ENCODE measurements at places on chromosomes 5 and 9. TPM values are rescaled to one million over a fixed set of nuclear protein-coding genes. Genes with fewer than 3 reads are reported as not detected.

DNA sequence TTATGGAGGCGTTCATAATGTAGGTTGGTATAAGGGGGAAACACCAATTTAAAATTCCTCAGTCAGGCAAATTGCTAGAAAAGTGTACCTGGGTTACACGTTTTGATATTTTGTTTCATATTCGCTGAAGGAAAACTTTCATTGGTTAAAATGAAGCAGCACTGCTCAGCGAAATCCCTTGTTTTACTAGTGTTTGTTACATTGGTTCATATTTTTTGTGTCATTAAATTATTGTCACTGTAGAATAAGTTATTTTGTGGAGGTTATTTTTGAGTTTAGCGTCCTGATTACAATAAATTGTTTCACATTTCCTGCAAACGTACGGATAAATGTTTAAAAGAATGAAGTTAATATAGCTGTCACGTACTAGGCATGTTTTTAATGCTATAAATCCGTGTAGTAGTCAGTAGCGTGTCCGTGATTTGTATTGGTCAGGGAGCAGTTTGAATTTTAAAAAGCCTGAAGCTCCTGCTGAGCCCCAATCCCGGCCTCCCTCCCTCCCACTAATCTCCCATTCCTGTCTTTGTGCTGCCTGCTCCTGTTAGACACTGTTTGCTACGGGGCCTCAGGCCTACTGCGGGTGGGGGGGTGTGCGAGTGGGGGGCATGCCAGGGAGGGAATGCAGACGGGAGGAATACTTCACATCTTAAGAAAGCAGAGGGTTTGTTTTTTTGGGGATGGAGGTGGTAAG lies 2.0 kb downstream of the NIPBL start:
- H3K27me3 ChIP-seq, result no peaks in the 10 kb centered on the region
- no peaks in the 10 kb centered on the region for H3K36me3 ChIP-seq
- peak overlapping the region; percentile 88 for H3K4me3 ChIP-seq
- peak overlapping the region; percentile 98 for H3K27ac ChIP-seq

- no peak overlapping the region for H3K4me3 ChIP-seq
- no peaks in the 10 kb centered on the region for H3K36me3 ChIP-seq
- DNase-seq, result no peak
- no peaks in the 10 kb centered on the region for H3K27me3 ChIP-seq
- no peak overlapping the region for H3K27ac ChIP-seq
These were observed 63.3 kb upstream of the DAPK1 start for GRCh38 chr9:87434366-87434765.

GRCh38 chr5:15968993-15969392 lies 210.6 kb downstream of the MARCHF11 start:
- no peak overlapping the region for H3K27ac ChIP-seq
- H3K36me3 ChIP-seq, result no peaks in the 10 kb centered on the region
- no peak overlapping the region for H3K4me3 ChIP-seq
- no peaks in the 10 kb centered on the region for H3K4me1 ChIP-seq
- H3K27me3 ChIP-seq, result no peaks in the 10 kb centered on the region

DNA sequence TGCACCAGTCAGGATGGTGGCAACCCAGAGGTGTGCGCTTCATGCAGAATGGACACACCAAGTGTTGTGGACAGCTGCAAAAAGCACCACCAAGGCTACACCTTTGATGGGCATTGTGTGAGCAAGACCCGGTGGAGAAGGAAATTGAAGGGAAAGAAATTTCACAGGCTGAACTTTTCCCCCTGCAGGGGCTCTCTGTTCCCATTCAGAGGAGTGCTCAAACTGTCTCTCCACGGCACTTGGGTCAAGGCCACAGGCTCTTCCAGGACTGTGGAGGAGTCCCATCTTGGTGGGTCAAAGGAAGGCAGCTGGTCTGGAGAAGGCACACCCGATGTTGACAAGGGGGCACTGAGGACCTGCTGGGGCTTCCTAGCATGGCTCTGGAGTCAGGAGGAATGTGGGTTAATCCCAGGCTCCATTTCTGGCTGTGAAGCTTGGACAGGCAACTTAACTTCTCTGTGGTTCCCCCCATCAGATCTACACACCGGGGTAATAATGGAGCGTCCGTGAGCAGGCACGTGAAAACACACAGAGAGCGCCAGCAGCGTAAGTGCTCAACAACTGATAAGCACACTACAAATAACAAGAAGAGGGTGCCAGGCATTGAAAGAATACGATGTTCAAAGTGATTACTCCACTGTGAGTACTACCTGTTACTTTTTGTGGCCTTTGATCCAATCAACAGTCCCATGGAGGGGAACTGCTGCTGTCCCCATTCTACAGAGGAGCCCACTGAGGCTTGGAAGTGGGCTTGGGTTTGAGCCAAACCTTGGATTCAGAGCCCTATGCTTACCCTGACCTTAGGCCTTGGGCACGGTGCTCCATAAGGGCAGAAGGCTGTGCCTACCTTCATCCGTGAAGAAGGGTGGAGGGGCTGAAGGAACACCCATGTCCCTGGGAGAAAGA lies 34.2 kb upstream of the TIFAB start:
- no peak for DNase-seq
- H3K36me3 ChIP-seq, result no peaks in the 10 kb centered on the region
- H3K27me3 ChIP-seq, result no peaks in the 10 kb centered on the region
- no peak overlapping the region for H3K4me3 ChIP-seq

DNA sequence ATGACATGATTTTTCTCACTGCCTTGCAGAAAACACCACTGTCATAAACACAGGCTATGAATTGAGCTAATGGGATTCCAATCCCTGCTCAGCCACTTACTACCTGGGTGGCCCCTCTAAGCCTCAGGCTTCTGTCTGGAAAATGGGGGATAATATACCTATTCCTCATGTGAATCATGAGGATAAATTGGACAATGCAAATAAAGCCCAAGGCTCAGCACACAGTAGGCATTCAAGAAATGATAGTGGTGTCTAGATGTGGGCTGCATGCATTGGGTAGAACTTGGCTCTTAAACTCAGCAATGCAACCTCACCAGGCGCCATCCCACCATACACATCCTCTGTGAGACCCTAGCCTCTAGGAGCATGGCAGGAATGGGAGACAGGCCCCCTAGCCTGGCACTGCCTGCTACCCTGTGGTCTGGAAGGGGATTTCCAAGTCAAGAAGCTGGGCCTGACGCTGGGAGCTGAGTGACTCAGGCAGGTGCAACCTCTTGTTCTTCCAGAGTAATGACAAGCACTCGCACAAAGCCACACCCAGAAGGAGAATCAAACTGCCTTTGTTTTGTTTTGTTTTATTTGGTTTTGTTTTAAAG lies 2.3 kb upstream of the TNIP1 start:
- no peak overlapping the region for H3K27ac ChIP-seq
- no peak for DNase-seq
- H3K27me3 ChIP-seq, result no peaks in the 10 kb centered on the region
- H3K4me3 ChIP-seq, result no peak overlapping the region

- no peaks in the 10 kb centered on the region for H3K36me3 ChIP-seq
- no peak for DNase-seq
- no peak overlapping the region for H3K27ac ChIP-seq
- no peak overlapping the region for H3K4me3 ChIP-seq
- no peaks in the 10 kb centered on the region for H3K4me1 ChIP-seq
These were observed 147.2 kb upstream of the MOCS2 start for GRCh38 chr5:53256746-53257145.

- no peak for DNase-seq
- H3K36me3 ChIP-seq, result peaks cover 36% of the 10 kb centered on the region
These were observed 11.2 kb downstream of the IRF1 start for GRCh38 chr5:132479111-132479951.

- H3K36me3 ChIP-seq, result no peaks in the 10 kb centered on the region
- H3K4me3 ChIP-seq, result no peak overlapping the region
- peak overlapping the region; percentile 92 for H3K27ac ChIP-seq
- DNase-seq, result no peak
These were observed 8.3 kb downstream of the COL15A1 start for GRCh38 chr9:98951967-98952366.

GRCh38 chr9:128226412-128226801 lies 23.2 kb downstream of the DNM1 start:
- H3K4me3 ChIP-seq, result no peak overlapping the region
- H3K27me3 ChIP-seq, result no peaks in the 10 kb centered on the region
- H3K36me3 ChIP-seq, result no peaks in the 10 kb centered on the region
- no peak overlapping the region for H3K27ac ChIP-seq
- no peaks in the 10 kb centered on the region for H3K4me1 ChIP-seq

GRCh38 chr5:151095341-151096000 lies 14.6 kb upstream of the TNIP1 start:
- H3K27ac ChIP-seq, result peak overlapping the region; percentile 36
- no peak for DNase-seq
- no peaks in the 10 kb centered on the region for H3K36me3 ChIP-seq
- H3K27me3 ChIP-seq, result no peaks in the 10 kb centered on the region
- H3K4me3 ChIP-seq, result no peak overlapping the region

- H3K27ac ChIP-seq, result peak overlapping the region; percentile 33
- no peaks in the 10 kb centered on the region for H3K27me3 ChIP-seq
- no peaks in the 10 kb centered on the region for H3K36me3 ChIP-seq
- H3K4me1 ChIP-seq, result peaks cover 61% of the 10 kb centered on the region
These were observed 6.8 kb downstream of the FAM219A start for GRCh38 chr9:34451545-34451944.

DNA sequence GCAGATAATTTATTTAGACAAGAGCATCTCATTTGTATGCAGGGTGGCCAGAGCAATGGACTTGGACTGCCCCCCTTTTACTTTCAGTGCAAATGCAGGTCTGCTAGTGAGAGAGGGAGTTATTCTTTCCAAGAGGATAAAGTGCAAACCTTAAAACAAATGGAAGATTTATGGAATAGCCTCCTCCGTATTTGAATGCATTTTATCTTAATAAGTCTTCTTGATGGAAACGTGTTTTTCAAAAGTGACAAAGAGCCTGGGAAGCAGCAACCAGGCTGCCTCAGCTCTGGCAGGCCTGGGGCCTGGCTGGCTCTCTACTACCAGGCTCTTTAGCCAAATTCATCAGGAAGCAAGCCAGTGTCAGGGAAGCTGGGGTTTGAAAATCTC lies 6.8 kb downstream of the NR2F1 start:
- peaks cover 53% of the 10 kb centered on the region for H3K4me1 ChIP-seq
- DNase-seq, result peak; percentile 42
- H3K4me3 ChIP-seq, result no peak overlapping the region
- no peaks in the 10 kb centered on the region for H3K27me3 ChIP-seq
- H3K36me3 ChIP-seq, result peaks cover 13% of the 10 kb centered on the region

- H3K27me3 ChIP-seq, result no peaks in the 10 kb centered on the region
- H3K36me3 ChIP-seq, result no peaks in the 10 kb centered on the region
- H3K4me1 ChIP-seq, result no peaks in the 10 kb centered on the region
- DNase-seq, result no peak
- no peak overlapping the region for H3K4me3 ChIP-seq
These were observed 42.5 kb upstream of the GADD45G start for GRCh38 chr9:89562186-89562814.

The FAM221B gene
- not detected for total RNA-seq

The AJM1 gene
- total RNA-seq, result 11.1 TPM

The SPATA31E1 gene
- not detected for total RNA-seq

The ACOT12 gene
- total RNA-seq, result not detected

The CTNND2 gene
- 2.5 TPM for total RNA-seq

The SLC4A9 gene
- total RNA-seq, result not detected

The KCNV2 gene
- total RNA-seq, result not detected

The APBB3 gene
- 12.5 TPM for total RNA-seq

The CARD6 gene
- total RNA-seq, result 5.4 TPM

The FREM1 gene
- 0.58 TPM for total RNA-seq

The ABO gene
- total RNA-seq, result 0.83 TPM

Data from esophagus muscularis mucosa (tissue), 4 donors.